Tongue (tissue), 3 donors: ENCODE measurements at places on chromosomes 6 and 20. TPM values are rescaled to one million over a fixed set of nuclear protein-coding genes. Genes with fewer than 3 reads are reported as not detected.
A peak's percentile ranks its signal among the peaks of the same experiment; 100 is the strongest.

GRCh38 chr20:13099676-13100075 is 90.9 kb downstream of the SPTLC3 start:
- DNase-seq: peak; percentile 24

GRCh38 chr6:110654096-110654820 is 161.0 kb downstream of the CDK19 start:
- DNase-seq: no peak

DNA sequence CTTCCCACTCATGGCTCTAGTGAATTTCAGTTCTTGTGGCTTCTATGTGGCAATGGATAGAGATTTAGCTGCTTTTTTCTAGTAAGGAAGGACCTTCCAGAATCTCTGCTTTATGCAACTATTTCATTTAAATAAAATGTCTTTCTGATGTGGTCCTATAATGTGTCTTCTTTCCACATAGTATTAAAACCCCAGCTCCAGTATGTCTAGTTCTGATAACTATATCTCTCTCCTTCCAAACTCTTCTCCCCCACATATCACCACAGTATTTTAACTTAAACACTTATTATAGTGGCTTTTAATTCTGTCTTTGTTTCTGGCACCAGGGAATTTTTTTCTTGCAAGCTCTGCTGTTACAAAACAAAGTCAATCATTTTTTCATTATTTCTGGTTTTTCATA is 40.6 kb upstream of the SUMO4 start:
- DNase-seq: no peak

- peak; percentile 53 for DNase-seq
Measured at GRCh38 chr6:133891149-133891926, 2.4 kb downstream of the TCF21 start.

DNA sequence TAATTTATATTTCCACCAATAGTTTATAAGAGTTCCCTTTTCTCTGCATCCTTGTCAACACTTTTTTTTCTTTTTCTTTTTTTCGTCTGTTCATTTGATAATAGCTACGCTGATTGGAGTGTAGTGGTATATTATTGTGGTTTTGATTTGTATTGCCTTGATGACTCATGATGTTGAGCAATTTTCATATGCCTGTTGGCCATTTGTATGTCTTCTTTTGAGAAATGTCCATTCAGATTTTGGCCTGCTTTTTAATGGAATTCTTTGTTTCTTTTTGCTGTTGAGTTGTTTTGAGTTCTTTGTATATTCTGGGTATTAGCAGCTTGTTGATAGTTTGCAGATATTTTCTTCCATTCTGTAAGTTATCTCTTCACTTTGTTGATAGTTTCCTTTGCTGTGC is 773.4 kb downstream of the KIF16B start:
- no peak for DNase-seq

DNA sequence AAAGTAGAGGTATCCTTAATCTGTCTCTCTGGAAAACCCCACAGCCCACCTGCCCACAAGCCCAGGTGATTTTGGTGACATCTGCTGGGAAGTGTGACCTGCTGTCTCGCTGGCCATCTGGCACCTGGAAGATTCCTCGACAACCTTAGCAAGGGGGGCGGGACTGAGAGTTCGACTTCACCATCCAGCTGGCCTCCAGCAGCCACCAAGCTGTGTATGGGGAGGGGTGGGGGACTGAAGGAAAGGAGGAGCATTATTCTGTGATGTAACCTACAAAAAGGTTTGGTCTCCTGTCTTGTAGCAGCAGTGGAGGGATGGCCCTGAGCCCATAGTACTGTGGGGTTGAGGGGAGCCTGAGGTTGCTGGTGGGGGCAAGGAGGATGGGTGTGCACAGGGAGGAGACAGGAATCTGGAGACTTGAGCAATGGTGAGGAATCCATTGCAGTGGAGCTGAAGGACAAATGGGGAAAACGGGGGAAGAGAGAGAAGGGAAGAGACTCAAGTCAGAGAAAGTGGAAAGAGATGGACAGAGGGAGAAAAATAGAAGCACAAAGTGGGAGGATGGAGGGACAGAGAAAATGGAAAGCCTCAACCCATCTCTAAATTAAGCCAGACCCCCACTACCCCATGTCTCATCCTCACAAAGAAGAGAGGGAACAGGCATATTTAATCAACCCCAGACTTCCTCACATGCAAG is 4.0 kb downstream of the LY6G6F start:
- no peak for DNase-seq

DNA sequence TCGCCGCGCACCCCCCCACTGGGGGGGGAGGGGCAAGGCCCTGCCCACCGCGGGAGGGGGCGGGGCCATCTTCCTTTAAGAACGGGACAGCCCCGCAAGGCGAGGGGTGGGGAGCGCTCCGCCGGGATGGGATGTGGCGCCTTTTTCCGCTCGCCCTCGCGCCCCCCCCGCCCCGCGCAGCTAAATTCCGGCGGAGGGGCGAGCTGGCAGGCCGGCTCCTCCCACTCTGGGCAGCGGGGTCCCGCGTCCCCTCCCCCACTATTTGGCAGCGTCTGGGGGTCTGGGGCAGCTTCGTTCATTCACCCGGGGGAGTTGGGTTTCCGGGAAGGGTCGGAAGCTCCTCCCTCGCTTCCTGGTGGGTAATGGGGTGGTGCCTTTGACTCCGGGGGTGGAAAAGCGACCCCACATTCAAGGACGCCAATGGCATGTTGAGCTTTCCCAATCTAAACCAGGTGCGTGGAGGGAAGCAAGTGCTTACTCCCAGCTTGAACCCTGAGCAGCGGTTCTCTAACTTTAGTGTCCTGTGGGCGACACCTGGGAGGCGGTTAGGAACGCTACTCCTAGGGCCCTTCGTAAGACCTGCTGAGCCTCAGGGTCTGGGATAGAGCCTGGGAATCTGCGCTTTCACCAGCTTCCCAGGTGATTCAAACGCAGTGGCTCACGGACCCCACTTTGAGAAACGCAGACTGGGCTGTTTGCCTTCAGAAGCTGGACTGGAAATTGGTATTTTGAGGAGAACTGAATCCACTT is 927 bp downstream of the ASXL1 start:
- DNase-seq: peak; percentile 89

FLOT1 gene
- total RNA-seq: 79.3 TPM

NKAIN2 gene
- total RNA-seq: 1.7 TPM

- no peak for DNase-seq
Measured at GRCh38 chr6:129402244-129402643, 307.7 kb downstream of the ARHGAP18 start.

DZANK1 gene
- total RNA-seq: 1.6 TPM

DNA sequence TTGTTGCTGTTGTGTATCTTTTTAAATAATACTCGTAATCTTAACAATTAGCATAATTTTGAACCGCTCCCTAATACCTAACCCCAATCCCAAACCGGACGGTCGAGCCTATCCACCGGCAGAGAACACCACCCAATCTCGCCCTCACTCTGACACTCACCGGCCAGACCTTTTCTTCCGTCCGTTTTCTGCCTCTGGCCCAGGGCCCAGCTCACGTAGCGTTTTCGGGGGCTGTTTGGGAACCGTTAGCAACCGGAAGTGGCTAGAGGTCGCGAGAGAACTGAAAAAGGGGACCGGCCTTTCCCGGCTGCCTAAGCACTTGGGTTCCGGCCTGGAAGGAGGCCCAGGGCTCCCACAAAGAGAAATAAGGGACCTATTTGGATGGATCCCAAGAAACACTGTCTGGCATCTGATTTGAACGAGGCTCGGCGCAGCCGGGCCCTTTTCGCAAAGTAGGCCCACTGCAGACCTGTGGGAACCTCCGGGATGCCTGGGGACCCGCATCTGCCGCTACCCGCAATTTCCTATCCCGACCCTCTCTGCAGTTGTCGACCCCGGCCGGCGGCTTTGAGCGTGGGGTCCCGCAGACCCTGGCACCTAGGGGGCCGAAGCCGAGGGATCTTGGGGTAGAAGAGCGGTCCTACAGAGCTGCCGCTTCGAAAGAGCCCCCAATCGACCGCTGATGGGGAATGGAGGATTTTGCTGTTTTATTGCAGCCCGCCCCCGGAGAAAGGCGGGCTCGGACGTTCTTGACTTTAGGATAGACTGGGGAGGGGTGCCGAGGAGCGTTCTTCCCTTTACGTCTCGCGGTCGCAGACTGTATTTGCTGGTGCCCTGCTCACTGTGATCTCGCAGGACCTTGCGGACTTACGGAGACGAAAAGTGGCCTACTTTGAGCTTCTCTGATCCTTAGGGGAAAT is 4.8 kb upstream of the ZKSCAN8 start:
- peak; percentile 97 for DNase-seq

DNA sequence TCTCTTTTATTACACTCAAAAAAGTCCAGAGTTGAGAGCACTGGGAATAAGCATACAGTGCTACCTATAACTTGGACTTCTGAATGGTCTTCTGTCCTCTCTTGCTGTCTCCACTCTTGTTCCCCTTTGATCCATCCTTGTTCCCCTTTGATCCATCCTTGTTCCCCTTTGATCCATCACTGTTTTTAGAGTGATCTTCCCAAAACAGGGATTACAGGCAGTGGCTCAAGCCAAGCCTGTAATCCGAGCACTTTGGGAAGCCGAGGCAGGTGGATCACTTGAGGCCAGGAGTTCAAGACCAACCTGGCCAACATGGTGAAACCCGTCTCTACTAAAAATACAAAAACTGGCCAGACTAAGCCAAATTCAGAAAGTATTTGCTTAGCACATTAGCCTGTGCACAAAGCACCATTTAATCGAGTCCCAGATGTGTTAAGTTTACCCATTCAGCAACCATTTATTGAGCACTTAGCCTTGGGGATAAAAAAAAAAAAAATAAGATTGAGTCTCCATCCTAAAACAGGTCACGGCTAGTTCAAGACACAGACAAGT is 65.0 kb upstream of the NHSL1 start:
- no peak for DNase-seq

GRCh38 chr6:103504501-103505154 is 1355.1 kb downstream of the HACE1 start:
- no peak for DNase-seq

DNA sequence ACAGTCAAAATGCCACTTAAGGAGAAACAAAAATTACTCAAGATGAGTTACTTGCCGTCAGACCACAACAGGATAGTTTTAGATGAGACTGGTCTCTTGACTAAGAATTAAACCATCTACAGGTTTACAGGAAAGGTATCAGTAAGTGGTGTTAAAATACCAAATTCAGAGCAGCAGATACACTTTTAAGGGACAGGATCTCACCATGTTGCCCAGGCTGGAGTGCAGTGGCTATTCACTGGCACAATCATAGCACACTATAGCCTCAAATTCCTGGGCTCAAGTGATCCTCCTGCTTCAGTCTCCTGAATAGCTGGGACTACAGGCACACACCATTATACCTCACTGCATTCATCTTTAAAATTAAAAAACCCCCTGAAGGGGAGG is 4.7 kb downstream of the MCCD1 start:
- DNase-seq: no peak

ZNF831 gene
- total RNA-seq: 0.41 TPM

- DNase-seq: peak; percentile 48
Measured at GRCh38 chr20:17885544-17885943, 83.0 kb downstream of the SNX5 start.

CDH4 gene
- total RNA-seq: 1.1 TPM

CSE1L gene
- total RNA-seq: 70.9 TPM

DNA sequence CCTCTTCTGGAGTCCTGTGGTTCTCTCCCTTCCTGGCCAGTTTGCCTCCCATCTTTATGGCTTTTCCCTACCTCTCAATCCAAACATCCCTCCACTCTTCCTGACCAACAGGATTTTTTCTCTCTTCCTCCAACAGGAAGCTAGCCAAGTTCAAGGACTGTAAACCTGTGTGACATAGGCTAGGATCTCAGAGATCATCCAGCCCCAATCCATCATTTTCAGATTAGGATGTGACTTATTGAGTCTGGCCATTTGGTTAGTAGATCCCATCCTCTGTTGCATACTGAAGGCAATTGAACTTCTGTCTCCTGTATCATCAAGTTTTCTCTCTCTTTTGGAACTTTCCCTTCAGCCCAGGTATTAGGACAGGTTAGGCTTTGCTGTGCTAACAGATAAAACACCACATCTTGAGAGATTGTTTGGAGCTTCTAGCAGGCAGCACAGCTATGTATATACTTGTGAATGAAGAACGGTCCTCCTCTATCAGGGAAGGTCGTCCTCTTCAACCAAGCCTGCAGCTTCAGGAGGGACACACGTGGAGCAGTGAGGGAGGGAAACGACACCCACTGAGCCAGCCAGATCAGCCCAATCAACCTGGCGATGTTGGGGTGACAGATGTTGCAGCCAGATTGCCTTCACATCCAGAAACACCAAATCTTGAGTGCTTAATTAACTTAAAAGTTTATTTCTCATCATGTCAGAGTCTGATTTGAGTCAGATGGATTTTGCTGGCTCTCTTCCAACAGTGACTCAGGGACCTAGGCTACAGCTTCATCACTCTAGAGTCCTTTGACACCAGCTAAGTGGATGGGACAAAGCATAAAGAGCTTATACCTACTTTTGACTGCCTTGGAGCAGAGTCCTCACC is 106.8 kb downstream of the GJA10 start:
- DNase-seq: no peak

DNA sequence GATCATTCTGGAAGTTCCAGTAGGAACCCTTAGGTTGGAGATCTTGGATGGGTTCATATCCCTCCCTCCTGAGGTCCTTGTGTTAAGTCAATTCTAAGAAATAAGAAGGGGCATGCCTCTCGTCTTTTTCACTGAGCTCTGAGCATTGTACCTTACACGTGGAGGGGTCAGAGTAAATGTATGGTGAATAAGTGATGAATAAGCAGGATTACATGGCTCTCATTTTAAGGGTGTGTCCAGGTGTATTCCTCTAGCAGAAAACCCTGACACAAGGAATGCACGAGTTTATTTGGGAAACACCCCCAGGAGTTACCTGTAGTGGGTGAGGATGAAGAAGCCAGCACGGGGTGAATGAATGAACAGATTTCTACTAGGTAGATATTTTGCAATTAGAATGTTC is 400.2 kb downstream of the KIF16B start:
- DNase-seq: no peak

- DNase-seq: no peak
Measured at GRCh38 chr6:137655291-137655690, 161.1 kb upstream of the OLIG3 start.

RUNX2 gene
- 1.7 TPM for total RNA-seq

EDEM2 gene
- total RNA-seq: 13.6 TPM

THBD gene
- total RNA-seq: 26.6 TPM
